Activated CD8-positive, alpha-beta T cell treated with anti-CD3 and anti-CD28 coated beads for 36 hours (primary cell): ENCODE measurements at places on chromosomes 11 and 22.
A peak's percentile ranks its signal among the peaks of the same experiment; 100 is the strongest.

DNA sequence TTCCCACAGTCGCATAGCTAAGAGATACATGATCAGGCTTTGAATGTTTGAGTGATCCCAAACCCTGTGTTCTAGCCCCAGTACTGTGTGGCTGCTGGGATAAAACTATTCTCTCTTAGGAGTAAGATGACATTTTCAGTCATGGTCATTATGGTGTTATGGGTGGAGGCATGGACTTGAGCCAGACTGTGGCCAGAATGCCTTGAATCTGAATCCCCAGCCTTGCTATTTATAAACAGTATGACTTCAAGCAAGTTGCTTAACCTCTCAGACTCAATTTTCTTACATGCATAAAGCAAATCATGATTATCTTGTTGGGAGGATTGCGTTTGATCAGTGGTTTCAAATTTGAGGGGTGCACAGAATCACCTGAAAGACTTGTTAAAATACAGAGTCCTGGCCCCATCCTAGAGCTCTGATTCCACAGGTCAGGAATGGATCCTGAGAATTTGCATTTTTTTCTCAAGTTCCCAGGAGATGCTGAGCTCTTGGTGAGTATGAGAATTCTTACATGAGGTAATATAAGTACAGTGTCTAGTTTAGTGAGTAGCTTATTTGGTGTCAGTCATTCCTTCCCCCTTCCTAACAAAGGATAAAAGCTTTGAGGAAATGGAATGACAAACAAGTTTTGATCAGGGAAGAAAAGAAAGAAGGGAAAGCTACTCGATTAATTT lies 571.7 kb downstream of the METTL15 start:
- DNase-seq, result no peak

DNA sequence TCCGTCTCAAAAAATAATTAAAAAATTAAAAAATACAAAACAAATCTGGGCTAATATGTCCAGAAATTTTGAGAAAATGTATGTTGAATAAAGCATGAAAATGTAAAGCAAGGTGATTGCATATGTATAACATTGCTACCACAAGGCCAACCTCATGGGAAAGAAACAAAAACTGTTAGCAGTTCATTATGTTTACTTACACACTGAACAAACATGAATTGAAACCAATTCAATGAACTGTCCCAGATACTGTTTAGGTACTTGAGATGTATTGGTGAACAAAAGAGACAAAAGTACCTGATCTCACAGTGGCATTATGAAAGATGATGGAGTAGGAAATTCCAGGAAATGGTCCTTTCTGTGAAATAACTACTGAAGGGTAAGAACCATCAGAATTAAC lies 43.8 kb upstream of the IGLL5 start:
- no peak for DNase-seq

DNA sequence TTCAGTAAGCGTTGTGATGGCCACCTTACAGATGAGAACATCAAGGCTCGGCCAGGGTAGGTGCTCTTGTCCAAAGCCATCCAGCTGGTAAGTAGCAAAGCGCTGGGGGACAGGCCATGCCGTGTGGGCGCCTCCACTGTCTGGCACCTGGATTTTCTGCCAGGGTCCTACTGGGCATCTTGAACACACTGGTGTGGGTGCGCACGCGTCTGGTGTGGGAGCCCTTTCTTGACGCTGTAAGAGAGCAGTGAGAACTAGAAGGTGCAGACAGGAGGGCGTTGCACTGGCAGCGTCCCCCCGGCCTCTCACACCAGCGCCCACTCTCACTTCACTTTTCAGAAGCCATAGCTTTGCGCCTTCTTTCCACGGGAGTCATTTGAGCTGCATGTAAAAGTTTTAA lies 296.6 kb downstream of the TBC1D22A start:
- no peak for DNase-seq

DNA sequence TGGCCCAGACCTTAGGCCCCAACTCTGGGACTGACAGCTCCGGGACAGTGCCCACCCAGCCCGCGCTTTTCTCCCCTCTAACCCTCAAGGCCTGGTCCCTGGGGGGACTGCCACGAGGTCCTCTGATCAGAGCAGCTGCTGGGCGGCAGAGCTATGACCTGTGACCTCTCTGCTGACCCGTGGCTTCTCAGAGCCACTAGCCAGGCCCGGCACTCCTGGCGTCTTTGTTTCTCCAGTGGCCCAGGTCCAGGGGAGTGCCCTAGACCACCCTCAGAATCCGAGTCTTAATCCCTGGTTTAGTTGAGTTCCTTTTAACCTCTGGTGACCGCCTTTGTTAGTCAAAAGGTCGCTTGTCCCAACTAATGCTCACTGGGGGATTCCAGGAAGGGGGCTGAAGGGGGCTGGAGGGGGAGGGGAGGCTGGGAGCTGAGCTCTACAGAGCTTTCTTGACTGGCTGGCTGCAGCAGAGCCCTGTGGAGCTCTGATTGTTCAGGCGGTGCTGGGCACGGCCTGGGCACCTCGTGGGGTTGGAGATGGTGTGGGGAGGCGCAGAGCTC lies 1.2 kb downstream of the FBLN1 start:
- no peak for DNase-seq

GRCh38 chr22:44677871-44678555 lies 24.0 kb upstream of the PRR5 start:
- no peak for DNase-seq

DNA sequence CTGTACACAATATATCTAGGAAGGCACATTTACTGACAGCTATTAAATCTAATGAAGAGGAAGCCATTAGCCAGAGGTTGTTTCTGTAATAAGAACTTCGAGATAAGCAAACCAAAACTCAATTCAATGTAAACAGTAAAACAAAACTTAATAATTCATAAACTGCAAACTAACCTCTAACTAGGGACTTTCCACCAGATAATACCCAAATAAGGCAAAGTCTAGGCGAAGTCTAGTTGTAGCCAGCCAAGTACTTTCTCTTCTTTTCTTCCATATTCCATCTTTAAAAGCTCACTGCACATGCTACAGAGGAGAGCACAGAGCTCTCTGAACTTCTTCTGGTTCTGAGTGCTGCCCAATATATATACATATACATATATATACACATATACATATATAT lies 229.9 kb upstream of the ANO5 start:
- no peak for DNase-seq

- no peak for DNase-seq
Observed at GRCh38 chr11:11428714-11429113, 75.7 kb upstream of the CSNK2A3 start.

DNA sequence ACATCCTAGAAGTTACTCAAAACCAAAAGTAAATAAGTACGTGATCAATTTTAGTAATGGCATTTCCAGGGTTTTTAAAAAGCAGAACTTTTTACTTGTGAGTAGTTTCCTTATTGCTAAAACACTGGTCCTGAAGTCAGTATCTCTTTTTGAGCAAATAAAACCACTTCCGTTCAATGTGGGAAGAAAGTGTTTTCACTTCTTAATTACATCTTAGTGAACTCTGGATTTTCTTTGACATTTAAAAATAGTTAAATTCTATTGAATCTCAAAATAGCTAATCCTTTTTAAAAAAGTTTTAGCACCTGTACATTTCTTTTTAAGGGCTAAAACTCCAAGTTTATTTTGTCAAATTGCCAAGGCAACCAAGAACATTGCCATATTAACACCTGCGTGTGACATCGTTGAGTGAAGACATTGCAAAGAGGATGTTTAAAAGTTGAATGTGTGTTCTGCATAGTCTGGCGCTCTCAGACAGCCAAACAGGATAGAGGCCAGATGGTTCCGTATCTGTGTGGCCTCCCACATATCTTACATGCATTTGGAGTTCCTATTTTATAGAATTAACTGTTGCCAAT lies 17.2 kb upstream of the OR5B21 start:
- DNase-seq, result peak; percentile 52

- no peak for DNase-seq
Observed at GRCh38 chr22:46812034-46812605, 49.7 kb downstream of the TBC1D22A start.

DNA sequence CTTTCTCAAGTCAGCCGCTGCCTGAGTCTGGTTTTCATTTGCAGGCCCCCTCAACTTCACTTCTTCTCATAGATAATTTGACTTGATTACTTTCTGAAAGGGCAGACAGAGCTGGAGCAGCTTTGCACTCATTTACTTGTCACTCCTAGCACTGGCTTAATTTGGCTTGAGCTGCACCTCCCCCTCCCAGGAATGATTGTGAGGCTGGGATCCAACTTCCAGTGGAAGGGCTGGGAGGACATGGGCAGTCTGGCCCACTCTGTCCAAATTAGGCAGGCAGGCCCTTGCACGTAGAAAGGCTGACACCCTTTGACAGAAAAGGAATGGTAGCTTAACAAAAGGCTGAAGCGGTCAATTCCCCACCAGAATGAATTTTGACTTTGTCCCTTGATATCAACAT lies 453.9 kb downstream of the ETS1 start:
- no peak for DNase-seq

GRCh38 chr11:119044708-119045107 lies 12.3 kb downstream of the HYOU1 start:
- no peak for DNase-seq

DNA sequence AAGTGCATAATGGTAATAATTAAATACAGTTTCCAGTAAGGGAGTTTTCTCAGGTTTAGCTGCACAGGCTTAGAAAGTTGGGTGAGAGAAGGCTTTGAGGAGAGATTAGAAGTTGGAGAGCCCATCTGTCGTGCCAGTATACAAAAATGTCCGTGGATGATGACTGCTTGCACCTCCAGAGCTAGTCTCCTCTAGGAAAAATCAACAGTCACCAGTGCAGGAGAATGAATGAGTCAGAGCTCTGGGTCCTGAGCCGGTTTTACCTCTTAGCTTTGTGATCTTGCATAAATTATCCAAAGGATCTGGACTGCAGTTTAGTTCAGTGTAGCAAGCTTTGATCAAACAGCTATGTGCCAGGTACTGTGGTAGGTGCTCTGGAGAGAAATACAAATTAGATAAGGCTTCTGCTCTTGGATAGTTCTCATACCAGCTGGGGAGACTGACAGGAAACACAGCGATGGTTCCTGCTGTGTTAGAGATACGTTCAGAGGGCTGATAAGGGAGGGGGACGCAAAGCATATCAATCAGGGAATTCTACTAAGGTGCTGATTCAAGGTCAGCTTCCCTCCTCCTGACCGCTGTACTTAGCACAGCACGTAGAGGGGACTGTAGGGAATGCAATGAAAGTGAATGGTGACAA lies 125.9 kb downstream of the TEAD1 start:
- no peak for DNase-seq

DNA sequence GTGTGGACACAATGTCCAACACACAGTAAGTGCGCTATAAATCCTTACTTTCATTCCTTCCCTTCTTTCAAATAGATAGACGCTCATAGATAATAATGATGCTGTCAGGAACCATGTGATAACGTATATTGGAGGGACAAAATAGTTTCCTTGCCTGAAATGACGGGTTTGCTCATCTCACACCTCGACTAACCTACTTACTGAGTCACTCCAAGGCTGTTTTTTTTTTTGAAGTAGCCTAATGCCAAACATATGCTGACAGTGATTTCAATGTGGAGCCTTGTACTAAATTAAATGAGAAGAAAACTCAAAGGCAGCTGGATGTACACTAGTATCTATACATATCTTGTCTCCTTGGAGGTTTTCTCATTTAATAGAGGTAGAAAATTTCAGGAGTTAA lies 400.5 kb downstream of the NELL1 start:
- no peak for DNase-seq
